ENCODE measurements at places on chromosomes 4 and X. TPM values are rescaled to one million over a fixed set of nuclear protein-coding genes. Genes with fewer than 3 reads are reported as not detected.

The NPNT gene
- not detected for total RNA-seq

GRCh38 chr4:169627307-169627706, 6.9 kb downstream of the CLCN3 start:
- no peak for DNase-seq

DNA sequence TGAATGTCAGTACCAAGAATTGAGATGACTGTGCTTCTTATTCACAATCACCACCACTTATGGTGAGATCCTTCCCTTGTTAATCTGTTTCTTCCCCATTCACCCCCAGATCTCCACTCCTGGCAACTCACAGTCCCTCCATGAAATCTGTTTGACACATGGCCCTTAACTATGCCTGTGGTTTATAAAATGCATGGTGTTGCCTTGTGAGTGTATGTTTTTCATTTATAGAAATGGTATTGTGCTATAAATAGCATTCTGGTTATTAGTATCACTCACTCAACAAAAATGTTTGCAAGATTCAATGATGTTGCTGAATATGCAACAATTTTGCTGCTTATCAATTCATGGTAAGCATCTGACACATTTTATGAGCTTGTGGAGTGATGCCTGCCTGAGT, 131.0 kb downstream of the PRKX start:
- DNase-seq = no peak

GRCh38 chr4:40122941-40123340, 66.3 kb downstream of the N4BP2 start:
- no peak for DNase-seq

Data from activated CD4-positive, alpha-beta memory T cell treated with anti-CD3 and anti-CD28 coated beads, Interleukin-2, amount 10 ng/mL, durations not matched to agents 7 days and 5 days (primary cell).